CD8-positive, alpha-beta memory T cell (primary cell): ENCODE measurements at places on chromosomes 1 and 21.

DNA sequence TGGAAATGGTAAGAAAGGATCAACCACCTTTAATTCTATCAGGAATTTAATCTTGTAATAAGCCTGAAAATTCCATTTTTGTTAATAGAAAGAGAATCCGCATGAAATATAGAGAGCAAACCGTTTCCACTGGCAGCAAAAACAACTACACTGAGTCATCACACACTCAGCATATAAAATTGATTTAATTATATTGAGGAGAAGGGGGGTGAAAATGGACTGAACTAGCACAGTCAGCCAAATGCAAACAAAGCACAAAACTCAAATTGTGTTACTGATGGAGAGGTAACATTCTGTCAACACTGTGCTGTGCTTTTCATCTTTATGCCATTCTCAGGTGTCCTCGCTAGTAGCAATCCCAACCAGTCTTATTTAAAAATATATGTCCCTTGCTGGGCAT is 1583.9 kb downstream of the MRPL39 start:
- no peak for DNase-seq

GRCh38 chr1:192518700-192519099 is 56.9 kb upstream of the RGS1 start:
- DNase-seq = no peak

DNA sequence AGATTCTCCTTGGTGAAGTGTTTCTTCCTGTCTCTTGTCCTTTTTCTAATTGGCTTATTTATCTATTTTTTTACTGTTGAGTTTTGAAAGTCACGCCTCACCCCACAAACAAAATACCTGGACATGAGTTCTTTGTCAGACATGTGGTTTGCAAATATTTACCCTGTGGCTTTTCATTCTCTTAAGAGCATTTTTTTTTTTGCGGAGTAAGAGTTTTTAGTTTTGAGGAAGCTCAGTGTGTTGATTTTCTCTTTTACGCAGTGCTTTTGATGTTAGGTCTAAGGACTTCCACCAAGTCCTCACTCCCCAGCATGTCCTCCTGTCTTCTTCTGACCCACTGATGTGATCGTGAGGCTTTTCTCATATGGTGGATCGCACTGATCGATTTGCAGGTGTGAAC is 7.6 kb downstream of the DFFB start:
- DNase-seq = no peak

GRCh38 chr1:4784761-4785160 is 130.4 kb downstream of the AJAP1 start:
- DNase-seq = no peak

- peak; percentile 72 for DNase-seq
These were observed 1.0 kb downstream of the MARCKSL1 start for GRCh38 chr1:32334864-32335534.

DNA sequence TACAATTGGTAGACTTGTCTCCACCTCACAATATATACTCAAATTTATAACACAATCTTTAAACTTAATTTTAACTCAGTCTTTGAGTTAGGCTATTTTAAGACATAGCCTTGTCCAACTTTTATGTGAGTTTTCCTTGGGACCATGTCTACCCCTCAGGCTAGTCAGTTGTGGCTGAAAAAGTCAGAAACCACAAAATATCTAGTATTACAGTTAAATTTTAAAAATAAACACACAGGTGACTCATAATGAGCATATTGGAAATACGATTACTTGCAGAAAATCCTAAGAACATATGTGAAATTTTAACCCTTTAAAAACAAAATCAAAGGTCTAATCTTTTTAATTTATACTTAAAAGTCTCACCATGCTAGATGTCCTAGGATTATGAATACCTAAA is 4.8 kb upstream of the ASB17 start:
- DNase-seq = no peak

DNA sequence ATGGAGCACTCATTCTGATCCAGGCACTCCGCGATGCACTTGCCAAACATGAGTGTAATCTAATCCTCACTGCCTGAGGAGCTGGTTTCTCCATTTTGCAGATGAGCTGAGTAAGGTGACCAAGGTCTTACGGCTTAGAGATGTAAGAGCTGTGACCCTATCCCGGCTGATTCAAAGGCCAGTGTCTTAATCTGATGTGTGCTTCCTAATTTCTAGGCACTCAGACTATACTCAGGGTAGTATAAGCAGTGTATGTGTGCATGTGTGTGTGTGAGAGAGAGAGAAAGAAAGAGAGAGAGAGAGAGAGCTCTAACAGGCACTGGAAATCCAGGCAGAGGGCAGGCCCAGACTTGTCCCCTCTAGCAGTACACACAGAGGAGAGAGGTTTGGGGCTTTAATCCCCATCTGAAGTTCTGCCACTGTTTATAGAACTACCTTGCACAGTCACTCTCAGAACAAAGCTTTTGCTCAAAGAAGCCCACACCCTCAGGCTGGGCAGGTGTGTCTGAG is 188.2 kb downstream of the ZBTB18 start:
- no peak for DNase-seq

GRCh38 chr1:236122176-236122575 is 20.2 kb upstream of the GPR137B start:
- DNase-seq = no peak

DNA sequence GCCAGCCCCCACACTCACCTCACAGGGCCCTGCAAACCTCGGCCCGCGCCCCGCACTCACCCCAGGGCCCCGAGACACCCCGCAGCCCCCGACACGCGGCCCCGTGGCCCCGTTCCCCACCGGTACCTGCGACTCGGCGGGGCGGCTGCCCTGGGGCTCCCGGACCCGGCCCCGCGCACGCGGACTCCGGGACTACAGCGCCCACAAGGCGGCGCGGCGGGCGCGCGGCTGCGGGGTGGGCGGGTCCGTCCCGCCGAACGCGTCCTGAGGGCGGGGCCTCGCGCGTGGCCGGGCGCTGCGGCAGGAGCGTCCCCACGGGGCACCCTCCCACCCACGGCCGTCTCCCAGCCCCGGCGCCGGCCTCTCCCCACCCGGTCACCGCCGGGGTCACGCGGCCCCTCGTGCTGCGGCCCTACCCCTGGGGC is at the start of gene SLC19A1:
TSS of gene SLC19A1 (minus strand) at position 199 of the 425 bp plus-strand sequence. CDS start 4,481 bp downstream, outside the sequence.
- DNase-seq = peak; percentile 69

DNA sequence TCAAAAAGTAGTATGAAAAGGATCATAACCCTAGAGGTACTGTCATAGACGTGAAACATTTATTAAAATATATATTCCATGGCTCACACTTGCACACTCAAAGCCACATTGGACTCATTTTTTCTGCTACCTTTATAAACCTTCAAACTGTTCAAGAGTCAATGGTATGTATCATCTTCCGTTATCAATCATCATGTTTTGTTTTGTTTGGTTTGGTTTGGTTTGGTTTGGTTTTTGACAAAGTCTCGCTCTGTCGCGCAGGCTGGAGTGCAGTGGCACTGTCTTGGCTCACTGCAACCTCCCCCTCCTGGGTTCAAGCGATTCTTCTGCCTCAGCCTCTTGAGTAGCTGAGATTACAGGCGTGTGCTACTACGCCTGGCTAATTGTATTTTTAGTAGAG is 1.8 kb downstream of the IFNAR2 start:
- DNase-seq = no peak

GRCh38 chr1:167912294-167912693 is 1.6 kb downstream of the ADCY10 start:
- DNase-seq = no peak

GRCh38 chr1:204932573-204932909 is 61.9 kb downstream of the NFASC start:
- DNase-seq = no peak

DNA sequence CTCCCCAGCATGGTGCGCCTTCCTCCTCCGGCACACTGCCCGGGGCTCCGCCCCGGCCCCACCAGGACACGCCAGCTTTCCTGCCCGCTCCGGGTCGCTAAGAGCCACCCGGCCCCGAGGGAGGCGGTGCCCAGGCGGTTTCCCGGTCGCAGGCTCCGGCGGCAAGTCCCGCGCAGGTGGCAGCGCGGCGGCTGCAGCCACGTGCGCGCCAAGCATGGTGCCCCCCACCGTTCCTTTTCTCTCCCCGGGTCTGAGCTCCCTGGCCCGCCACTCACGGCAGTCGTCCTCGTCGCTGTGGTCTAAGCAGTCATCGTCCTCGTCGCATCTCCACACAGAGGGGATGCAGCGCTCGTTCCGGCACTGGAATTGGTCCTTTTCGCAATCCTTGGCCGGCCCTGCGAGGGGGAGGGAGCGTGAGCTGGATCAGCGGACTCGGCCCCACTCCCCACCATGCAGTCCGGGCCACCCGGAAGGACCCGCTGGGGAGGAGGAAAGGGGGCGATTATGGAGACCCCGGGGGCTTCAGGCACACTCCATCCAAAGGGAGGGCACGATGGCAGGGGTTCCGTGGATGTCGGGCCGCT is 1.2 kb downstream of the LRP8 start:
- DNase-seq = no peak

DNA sequence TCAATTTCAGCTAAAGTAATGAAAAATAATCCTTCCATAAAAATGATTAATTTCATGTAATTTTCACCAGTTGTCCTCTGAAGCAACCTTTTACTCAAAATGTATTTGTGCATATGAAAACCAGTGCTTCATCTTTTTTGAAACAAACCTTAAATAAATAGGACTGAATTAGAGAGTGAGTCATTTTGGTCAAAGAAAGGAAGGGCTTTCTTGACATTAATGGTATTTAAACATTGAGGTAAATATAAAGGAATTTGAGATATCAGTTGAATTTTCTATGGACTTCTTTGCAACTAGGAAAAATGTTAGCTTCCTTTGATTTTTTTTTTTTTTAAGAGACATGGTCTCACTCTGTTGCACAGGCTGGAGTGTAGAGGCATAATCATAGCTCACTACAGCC is 38.7 kb downstream of the SNX7 start:
- no peak for DNase-seq

DNA sequence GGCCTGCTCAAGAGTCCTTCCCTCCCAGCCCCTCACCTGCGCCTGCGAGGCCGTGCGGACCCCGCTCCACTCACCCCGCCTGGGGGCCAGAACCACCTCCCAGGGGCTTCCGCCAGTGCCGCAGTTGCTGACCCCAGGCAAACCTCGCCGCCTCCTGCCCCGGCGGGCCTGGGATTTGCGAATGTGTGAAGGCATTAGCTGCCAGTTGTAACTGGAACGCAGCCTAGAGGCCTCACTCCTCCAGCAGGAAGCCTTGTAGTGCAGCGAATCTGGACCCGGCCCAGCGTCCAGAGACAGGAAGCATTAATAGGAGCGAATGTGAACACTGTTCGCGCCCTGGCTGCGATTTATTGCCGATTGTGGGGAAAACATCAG is 140.9 kb upstream of the ARHGEF16 start:
- DNase-seq = no peak

DNA sequence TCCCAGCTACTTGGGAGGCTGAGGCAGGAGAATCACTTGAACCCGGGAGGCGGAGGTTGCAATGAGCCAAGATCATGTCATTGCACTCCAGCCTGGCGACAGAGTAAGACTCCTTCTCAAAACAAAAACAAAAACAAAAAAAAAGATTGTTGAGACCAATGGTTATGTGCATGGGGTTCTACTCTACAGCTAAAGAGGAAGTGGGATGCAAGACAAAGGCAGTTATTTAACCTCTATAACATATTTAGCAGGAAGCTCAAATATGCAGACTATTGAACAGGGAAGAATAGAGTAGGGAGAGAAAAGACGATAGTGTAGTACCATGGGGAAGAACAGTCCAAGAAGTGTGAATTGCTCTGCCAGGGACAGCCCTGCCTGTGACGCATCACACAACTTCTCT is 227.7 kb downstream of the SMYD3 start:
- no peak for DNase-seq

- DNase-seq = no peak
These were observed 775 bp downstream of the TMEM125 start for GRCh38 chr1:43270421-43271095.

GRCh38 chr1:230426246-230427093 is at the start of gene PGBD5:
Gene PGBD5, minus strand, starts transcription at chr1:230426332. Its CDS starts 404 bp downstream, at chr1:230425928.
- DNase-seq = peak; percentile 1

- no peak for DNase-seq
These were observed 97.8 kb downstream of the MRPL37 start for GRCh38 chr1:54297596-54298283.

DNA sequence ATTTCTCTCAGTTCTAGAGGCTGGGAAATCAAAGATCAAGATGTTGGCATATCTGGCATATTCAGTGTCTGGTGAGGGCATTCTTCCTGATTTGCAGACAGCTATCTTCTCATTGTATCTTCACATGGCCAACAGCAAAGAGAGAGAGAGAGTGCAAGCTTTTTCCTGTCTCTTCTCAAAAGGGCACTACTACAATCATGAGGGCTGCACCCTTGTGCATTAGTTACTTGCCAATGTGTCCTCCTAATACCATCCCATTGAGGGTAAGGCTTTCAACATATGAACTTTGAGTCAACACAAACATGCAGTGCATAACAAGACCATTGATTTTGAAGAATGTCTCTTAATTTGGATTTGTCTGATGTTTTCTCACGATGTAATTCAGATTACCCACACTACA is 78.0 kb downstream of the CCDC30 start:
- no peak for DNase-seq

GRCh38 chr1:181656491-181656890 is 173.2 kb downstream of the CACNA1E start:
- no peak for DNase-seq

GRCh38 chr1:203521074-203521794 is 27.3 kb downstream of the OPTC start:
- no peak for DNase-seq

- DNase-seq = no peak
These were observed 10.9 kb upstream of the SH2D1B start for GRCh38 chr1:162422662-162423375.

GRCh38 chr1:51776408-51776807 is 102.1 kb downstream of the NRDC start:
- no peak for DNase-seq

DNA sequence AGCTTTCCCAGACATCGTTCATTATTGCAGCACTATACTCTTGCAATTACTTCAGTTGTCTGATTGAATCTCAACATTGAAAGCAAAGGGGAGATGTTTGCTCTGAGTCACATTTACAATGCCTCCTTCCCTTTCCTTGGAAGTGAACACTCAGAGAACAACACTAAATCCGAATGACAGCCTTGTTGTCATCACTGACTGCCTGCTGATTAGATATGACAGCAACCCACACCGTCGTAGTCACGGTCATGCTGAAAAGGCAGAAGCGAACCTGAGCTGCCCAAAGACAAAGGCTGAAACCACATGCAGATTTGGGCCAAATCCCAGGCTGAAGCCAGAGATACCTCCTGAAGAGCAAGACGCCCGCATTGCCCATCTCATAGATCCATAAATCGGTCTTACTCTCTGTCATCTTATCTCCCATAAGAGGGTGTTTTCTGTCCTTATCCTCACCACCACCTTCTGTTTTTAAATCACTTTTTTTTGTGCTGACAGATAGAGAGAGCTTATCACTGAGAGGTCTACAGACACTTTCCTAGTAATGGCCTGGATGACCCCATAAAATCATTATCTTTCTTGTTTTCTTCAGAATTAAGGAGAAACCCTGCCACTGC is 47.5 kb downstream of the TMCO4 start:
- no peak for DNase-seq

- no peak for DNase-seq
These were observed 80.6 kb downstream of the GON4L start for GRCh38 chr1:155776414-155776813.
